Head of caudate nucleus (tissue), 42 donors: ENCODE measurements at places on chromosomes 12 and 14.

DNA sequence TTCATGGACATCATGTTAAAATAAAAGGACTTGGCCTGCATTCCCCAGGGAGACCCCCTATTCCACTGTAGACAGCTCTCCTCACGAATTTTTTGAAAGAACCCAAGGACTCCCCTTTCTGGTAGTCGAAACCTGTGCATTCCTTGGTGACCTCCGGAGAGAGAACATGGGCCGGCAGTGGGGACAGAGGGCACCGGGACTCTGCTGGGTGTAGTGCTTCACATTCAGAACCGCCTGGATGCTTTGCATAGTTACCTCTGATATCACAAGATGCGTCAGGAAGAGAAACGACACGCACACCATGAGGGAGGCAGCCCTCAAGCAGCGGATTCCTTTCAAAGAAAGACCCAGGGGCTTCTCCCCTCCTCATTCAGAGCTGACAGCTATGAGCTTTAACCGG lies 9.7 kb downstream of the CKAP4 start:
- DNase-seq, result no peak

DNA sequence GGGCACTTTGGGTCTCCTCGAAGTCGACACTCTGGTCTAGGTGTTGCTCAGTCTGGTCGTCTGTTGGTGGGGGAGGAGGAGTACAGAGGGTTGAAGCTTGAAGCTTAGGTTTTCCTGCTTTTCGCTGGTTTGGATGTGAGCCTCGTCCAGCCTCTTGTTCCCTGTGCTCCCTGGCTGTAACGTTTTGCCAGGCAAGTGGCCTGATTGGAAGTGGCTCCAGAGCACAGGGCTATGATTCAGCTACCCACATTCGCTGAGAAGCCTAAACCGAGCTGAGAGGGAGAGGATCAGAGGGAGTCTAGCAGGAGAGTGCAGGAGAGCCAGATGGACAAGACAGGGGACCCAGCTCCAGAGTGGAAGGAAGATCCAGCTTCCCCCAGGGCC lies 6.1 kb downstream of the HOXC10 start:
- no peak for DNase-seq

- no peak for DNase-seq
Measured at GRCh38 chr12:41336041-41336549, 148.0 kb downstream of the PDZRN4 start.

DNA sequence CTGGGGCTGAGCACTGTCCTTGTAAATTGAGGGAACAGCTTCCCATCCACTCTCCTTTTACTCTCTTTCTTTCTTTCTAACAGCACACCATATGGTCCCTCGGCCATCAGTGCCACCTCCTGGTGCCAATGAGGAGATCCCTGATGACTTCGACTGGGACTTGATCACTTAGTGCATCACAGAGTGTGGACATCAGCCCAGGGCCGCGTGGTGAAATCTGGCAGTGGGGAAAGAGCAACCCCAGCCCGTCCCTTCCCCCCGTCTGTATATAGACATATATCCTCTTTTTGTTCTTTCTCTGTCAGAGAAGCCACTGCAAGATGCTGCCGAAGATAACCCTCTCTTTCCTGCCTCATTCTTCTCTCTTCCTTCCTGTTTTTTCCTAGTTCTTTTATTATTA lies 13.5 kb downstream of the C3AR1 start:
- DNase-seq, result no peak

DNA sequence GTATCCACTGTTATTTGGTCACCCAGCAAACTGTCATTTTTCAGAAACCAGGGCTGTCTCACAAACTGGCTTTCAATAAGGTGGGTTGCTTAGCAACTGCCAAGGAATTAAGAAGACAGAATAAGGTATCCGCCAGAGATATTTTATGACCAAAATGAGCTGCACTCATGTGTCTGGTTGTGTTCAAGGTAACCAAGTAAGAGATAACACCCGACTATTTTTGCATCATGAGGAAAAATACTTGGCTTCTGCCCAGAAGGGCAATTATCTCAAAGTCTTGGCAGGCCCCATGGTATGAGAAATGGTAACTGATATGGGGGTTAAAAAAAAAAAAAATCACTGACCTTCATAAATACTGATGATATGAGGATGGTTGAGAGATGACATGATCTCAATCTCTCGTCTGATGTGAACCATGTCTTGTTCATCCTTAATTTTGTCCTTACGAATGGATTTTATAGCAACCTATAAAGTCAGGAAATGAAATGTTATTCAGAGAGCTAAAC lies 32.6 kb downstream of the NUAK1 start:
- DNase-seq, result no peak

DNA sequence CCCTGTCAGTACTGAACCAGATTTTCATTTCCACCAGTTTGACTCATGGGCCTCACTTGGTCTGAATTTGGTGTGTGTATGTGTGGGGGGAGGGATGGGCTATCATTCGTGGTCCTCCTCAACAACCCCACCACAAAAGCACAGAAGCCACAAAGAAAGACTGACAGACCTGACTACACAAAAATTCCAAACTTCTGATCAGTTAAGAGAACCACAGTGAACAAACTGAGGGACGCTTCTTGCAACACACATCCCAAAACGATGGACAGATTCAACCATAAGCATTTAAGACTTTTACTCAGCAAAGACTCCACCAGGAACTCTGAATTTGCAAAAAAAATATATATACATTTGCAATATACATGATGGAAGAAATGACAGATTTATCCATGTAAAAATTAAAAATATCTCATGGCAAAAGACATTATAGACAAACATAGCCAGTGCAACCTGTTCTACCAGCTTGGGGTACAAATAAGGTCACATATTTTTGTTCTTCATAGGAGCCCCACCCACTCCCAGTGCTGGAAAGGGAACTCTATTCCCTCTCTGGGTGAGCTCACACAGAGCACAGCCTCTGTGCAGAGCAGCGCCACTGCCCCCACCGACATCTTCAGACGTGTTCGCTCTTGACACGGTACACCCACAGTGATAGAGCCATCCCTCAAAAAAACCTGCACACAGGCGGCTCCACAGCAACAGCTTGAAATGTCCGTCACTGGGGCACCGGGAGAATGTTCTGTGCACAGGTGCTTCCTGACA lies 49.7 kb downstream of the JAG2 start:
- peak; percentile 74 for DNase-seq

- DNase-seq, result peak; percentile 71
Measured at GRCh38 chr14:100605706-100606686, 18.8 kb upstream of the BEGAIN start.

- no peak for DNase-seq
Measured at GRCh38 chr14:51862176-51862796, 1.9 kb downstream of the GNG2 start.

GRCh38 chr12:46269429-46270241 lies 792 bp upstream of the SLC38A1 start:
- DNase-seq, result peak; percentile 52

DNA sequence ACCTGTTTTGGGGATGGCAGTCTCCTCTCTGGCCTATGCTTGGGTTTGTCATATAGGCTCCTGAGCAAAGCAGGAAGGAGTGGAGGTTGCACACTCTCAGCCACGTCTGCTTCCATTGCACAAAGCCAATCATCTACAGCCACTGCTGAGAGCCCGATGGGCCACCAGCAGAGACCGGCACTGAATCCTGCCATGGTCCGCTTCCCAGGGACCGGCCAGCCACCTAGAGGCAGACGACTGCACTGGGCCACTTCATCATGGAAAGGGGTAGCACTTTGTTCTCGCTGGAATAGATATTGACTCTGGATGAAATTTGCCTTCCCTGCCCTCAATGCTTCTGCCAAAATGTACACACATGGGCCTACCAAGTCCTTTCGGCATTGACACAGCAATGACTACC lies 22.3 kb downstream of the DLK1 start:
- DNase-seq, result no peak

- DNase-seq, result no peak
Measured at GRCh38 chr14:53628261-53628660, 328.4 kb downstream of the BMP4 start.

DNA sequence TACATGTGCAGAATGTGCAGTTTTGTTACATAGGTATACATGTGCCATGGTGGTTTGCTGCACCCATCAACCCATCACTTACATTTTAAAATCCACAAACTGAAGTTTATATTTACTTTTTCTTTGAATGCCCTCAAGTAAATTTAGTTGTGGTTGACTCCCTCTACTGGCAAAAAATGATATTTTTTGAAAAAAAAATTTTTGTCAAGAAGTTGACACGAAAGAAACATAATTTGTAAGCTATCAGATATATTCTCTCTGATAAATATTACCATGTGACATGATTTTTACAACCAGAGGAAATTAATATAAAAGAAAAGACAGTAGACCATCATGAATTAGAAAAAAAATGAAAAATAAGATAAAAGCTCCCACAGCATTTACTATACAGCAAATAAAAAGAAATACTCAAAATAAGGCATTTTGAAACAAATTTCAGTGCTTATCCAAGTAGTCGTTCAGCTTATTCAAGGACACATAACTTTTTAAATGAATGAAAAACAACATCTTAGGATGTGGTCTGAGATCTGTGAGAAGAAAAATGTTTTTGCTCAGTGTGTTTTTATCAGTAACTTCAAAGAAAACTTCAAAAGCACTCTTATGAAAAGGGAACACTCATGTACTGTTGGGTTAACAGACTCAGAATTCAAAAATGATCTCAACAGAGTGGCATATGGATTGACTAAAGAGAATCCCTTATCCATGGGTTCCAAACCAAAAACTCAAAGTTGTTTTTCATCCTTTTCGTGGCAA lies 30.0 kb upstream of the GRIP1 start:
- no peak for DNase-seq

- DNase-seq, result no peak
Measured at GRCh38 chr12:21991526-21991925, 50.3 kb upstream of the ABCC9 start.

DNA sequence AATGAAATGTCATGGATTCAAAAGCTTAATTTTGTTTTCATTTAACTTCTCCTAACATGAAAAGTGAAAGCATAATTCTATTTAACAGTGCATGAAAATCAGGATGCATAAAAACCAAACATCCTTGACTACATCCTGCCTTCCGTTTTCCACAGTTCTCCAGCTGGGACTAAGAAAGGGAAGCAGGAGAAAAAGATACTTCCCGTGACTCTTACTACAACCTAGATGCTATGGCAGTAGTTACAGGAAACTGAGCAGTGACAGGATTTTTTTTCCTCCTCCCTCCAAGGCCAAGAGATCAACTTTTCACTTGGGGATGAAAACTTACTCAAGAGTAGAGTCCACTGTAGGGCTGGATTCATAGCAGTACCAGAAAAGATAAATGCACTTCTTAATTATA lies 2.6 kb downstream of the EXOC5 start:
- DNase-seq, result no peak

GRCh38 chr14:96627386-96627785 lies 125.2 kb downstream of the PAPOLA start:
- no peak for DNase-seq

DNA sequence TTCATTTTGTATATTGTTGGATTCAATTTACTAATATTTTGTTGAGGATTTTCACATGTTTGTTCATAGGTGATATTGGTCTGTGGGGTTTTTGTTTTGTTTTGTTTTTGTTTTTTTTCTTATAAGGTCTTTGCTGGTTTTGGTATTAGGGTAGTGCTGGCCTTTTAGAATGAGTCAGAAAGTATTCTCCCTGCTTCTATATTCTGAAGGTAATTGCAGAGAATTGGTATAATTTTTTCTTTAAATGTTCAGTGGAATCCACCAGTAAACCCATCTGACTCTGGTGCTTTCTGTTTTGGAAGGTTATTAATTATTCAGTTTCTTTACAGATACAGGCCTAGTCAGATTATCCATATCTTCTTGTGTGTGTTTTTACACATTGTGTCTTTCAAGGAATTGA lies 8.9 kb downstream of the TOGARAM1 start:
- DNase-seq, result no peak

GRCh38 chr12:64160711-64161060 lies 61.4 kb downstream of the KICS2 start:
- no peak for DNase-seq

- no peak for DNase-seq
Measured at GRCh38 chr14:67749341-67750084, 47.8 kb downstream of the RDH12 start.

GRCh38 chr14:41418851-41419250 lies 187.8 kb upstream of the LRFN5 start:
- no peak for DNase-seq

DNA sequence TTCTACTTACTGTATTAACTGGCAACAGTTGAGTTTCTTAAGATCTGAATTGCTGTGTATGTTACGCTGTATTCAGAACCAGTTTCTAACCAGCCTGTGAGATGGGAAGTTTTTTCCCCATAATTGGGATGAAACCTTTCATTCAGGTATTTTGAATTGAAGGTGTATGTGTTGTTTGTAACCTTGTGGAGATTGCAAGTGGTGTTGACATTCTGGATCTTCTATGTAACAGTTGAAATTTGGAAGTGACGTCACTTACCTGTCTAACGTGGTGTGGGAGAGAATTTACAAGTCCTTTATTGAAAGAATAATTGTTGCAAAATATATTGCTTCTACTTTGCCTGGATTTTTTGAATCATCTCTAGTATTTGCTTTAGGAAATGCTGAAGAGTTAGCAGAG lies 5.5 kb downstream of the RAN start:
- DNase-seq, result no peak

- no peak for DNase-seq
Measured at GRCh38 chr12:63747553-63747952, 32.2 kb upstream of the RXYLT1 start.

GRCh38 chr14:55977392-55978150 lies 140.6 kb upstream of the PELI2 start:
- DNase-seq, result no peak

- no peak for DNase-seq
Measured at GRCh38 chr12:2341051-2341751, 288.4 kb downstream of the CACNA1C start.

DNA sequence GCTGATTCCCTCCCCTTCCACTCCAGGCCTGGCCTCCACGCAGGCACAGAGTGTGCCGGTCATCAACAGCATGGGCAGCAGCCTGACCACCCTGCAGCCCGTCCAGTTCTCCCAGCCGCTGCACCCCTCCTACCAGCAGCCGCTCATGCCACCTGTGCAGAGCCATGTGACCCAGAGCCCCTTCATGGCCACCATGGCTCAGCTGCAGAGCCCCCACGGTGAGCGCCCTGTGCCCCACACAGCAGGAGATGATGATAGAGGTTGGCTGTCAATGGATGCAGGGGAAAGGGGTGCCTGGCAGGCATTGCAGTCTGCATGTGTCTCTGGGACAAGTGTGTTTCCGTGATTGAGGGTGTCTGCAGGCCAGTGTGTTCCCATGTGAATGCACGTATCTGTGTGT lies 18.8 kb downstream of the C12orf43 start:
- DNase-seq, result no peak
